ENCODE measurements at places on chromosomes 11 and 22. TPM values are rescaled to one million over a fixed set of nuclear protein-coding genes. Genes with fewer than 3 reads are reported as not detected.

- DNase-seq, result peak; percentile 63
These were observed 59.0 kb downstream of the PPP2R1B start for GRCh38 chr11:111707039-111707690.

DNA sequence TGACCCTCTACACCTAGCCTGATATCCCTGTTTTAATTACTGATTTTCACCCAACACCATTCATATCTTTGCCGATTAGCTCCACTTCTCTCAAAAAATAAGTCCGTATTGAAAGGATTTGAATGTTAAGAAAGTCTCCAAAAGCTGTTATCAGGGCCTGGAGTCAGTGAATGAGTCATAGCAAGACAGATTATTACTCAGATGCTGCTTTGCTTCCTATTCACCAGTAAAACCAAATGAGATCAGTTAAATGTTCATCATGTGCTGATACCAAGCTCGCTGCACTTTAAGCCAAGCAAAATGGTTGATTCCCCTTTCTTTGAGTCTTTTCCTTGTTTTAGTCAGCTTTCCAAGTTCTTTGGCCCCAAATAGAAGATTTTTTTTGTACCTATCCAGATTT is 228.4 kb downstream of the FAT3 start:
- DNase-seq, result no peak

GRCh38 chr11:57403802-57404147 is 13.3 kb upstream of the PRG2 start:
- no peak for DNase-seq

GRCh38 chr22:30262917-30263741 is 3.5 kb downstream of the OSM start:
- DNase-seq, result peak; percentile 82

DNA sequence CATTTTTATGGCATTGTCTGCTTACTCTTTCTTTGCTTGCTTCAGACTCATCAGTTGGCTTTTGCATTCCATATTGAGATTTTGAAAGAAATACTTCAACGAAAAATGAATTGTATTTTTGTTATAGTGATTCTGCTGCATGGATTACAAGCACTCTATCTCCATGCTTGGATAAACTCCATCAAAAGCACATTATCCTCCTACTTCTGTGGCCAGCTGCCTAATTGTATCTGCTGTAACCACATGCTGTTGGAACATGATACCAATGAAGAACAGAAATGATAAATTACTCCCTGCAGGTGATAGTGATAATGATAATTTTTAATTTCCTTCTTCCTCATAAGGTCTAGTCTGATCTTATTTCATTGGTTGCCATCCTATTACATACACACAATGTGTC is 100.8 kb downstream of the PRMT3 start:
- no peak for DNase-seq

- no peak for DNase-seq
These were observed 97.2 kb downstream of the VPREB1 start for GRCh38 chr22:22341736-22342135.

- DNase-seq, result no peak
These were observed 11.8 kb upstream of the CAVIN3 start for GRCh38 chr11:6332066-6332465.

- DNase-seq, result peak; percentile 63
These were observed 1.5 kb downstream of the MAP6 start for GRCh38 chr11:75667255-75667830.

GRCh38 chr11:1036303-1036923 is at the start of gene MUC6:
TSS of gene MUC6 (minus strand) at chr11:1036718. CDS start at chr11:1036655, 63 bp downstream.
- no peak for DNase-seq

GRCh38 chr22:45172881-45173585 is 9.3 kb downstream of the NUP50 start:
- no peak for DNase-seq

DNA sequence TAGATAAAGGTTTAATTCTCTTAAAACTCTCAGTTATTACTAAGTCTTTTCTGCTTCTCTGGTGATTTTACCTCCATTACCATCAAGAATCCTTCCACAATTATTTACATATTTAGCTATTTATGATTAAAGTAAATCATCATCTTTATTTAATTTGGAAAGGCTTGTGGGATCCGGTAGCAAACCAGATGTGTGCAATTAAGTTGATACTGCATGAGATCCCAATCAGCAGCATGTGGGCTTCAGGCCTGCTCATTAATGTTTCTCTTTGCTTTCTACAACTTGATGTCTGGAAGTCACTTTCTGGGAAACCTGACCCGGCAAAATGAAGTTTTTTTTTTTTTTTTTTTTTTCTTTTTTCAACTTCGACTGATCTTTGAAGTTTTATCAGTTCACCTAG is 558.4 kb upstream of the ANO5 start:
- DNase-seq, result no peak

- no peak for DNase-seq
These were observed 2.3 kb downstream of the NARS2 start for GRCh38 chr11:78572394-78572793.

GRCh38 chr11:63289658-63290057 is 46.3 kb upstream of the SLC22A25 start:
- DNase-seq, result no peak

DNA sequence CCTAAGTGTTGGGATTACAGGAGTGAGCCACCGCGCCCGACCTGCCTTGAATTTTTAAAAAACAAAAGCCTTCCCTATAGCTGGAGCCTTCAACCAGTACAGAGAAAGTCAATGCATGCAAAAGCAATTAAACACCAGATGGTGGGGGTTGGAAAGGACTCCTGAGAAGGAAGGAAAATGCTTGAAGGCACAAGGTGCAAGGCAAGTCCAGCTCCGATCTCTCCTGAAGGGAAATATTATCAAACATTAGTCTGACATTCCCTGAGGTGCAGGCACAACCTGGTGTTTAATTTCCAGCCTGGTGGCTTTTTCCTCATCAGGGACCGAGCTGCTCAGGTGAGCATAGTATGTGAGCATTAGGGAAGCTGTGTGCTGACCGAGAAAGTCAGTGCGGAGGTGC is 12.9 kb upstream of the RAPSN start:
- no peak for DNase-seq

GRCh38 chr11:60347084-60347797 is 20.2 kb downstream of the MS4A6E start:
- no peak for DNase-seq

GRCh38 chr11:67027943-67028542 is 5.1 kb downstream of the SYT12 start:
- no peak for DNase-seq

DNA sequence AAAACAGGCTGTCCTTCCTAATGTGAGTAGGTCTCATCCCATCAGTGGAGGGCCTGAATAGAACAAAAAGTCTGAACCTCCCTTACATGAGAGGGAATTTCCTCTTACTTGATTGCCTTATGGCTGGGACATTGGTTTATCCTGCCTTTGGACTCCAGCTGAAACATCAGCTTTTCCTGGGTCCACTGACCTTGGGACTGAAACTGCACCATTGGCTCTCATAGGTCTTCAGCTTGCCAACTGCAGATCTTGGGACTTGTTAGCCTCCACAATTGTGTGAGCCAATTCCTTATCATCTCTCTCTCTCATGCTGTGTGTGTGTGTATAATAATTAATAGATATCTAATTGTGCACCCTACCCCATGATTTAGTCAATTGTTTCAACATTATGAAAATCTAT is 375.3 kb upstream of the DDI1 start:
- DNase-seq, result no peak

- no peak for DNase-seq
These were observed 108.2 kb upstream of the CCDC90B start for GRCh38 chr11:83394331-83394730.

- DNase-seq, result no peak
These were observed 37.7 kb upstream of the TFIP11 start for GRCh38 chr22:26549902-26550497.

GRCh38 chr22:24026733-24027132 is 15.6 kb downstream of the CABIN1 start:
- no peak for DNase-seq

GRCh38 chr22:49811020-49811791 is 16.5 kb downstream of the BRD1 start:
- no peak for DNase-seq

DNA sequence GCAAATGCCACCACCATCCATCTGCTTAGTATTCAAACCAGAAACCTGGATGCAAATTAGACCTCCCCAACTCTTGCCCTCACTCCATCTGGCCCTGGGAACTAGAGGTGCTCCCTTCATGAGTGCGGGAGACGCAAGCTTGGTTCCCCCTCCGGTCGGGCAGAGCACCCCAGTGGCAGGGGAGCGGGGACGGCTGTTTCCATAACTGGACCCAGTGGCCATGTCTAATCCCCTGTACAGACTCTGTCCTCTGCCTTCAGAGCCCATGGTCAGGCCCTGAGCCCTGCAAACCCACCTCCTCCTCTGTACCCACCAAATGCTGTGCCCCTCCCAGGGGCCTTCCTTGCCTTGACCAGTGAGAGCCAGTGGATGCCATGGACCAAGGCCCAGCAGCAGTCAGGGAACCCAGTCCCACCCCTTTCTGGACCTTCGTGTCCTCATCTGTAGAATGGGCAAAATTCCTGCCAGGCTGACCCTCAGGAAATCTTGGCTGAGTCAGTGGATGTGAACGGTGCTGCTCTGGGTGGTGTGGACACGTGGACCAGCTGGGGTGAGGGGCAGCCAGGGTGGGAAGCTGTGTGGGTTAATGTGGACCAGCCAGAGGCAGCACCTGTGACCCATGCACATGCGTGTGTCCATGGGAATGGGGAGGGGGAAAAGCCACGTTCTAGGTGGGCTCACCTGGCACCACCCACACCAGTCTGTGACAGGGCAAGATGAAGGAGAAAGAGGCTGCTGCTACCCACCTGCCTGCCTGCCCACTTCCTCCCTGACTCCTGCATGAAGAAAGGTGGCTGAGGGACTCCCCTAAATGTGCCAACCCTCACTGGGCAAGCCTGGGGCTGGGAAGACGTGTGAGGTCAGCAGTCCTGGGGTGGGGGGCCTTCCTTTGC is 72.8 kb downstream of the LRRC32 start:
- DNase-seq, result no peak

- no peak for DNase-seq
These were observed 3.9 kb downstream of the FDX1 start for GRCh38 chr11:110433393-110434333.

GRCh38 chr11:2484576-2485125 is 39.8 kb downstream of the KCNQ1 start:
- DNase-seq, result no peak

DNA sequence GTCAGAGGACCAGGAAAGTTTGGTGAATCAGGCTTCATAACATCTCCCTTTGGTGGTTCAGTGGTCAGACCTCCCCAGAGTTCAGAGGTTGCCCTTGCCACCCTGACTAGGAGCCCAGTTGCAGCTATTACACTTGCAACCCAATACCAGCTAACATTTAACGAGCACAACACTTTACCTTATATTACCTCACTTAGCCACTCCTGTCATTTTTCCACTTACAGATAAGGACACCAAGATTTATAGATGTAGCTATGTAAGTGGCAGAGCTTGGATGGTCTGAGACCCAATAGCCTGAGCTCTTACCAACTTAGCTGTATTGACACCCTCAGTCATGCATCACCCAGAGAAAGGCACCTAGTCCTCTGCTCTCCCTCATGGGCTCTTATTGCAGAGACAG is 234.7 kb downstream of the INSC start:
- no peak for DNase-seq

DNA sequence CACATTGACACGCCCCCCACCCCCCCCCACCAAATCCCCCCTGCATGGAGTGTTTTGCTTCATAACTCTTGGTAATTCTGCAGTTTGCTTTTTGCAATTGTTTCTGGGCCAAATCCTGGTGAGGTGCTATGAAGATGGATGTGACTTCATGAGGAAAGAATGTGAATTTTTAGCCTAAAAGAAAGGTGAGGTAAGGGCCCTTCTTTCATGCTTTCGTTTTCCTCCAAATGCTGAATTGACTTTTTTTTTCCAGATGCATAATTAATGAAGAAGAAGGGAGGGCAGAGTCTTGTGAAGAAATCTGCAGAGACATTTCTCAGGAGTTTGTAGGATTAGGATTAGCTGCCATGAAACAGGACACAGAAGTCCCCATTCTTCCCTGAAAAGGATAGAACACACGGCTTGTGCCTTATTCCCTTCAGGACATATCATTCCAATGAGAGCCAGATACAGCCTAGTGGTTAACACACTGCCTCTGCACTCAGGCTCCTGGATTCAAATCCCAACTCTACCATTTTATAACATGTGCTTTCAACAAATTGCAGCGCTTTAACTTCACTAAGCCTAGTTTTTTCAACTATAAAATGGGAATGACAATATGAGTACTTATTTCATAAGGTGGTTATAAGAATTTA is 19.6 kb upstream of the TBCEL start:
- no peak for DNase-seq

OR4D5 gene
- total RNA-seq, result not detected

PLEKHA7 gene
- 19.2 TPM for total RNA-seq

OR52I2 gene
- total RNA-seq, result not detected

HBG2 gene
- total RNA-seq, result not detected

GAL3ST1 gene
- total RNA-seq, result 0.57 TPM

MAML2 gene
- total RNA-seq, result 4.1 TPM

C11orf52 gene
- total RNA-seq, result 1.0 TPM

CCDC88B gene
- 7.2 TPM for total RNA-seq

CNGA4 gene
- total RNA-seq, result not detected

TMPRSS5 gene
- total RNA-seq, result 0.69 TPM

SNX32 gene
- total RNA-seq, result not detected

ATF4 gene
- 214 TPM for total RNA-seq

FAM180B gene
- total RNA-seq, result not detected

ZNF214 gene
- 0.84 TPM for total RNA-seq

OR8U1 gene
- total RNA-seq, result not detected

SLC22A25 gene
- total RNA-seq, result not detected

NLRP10 gene
- total RNA-seq, result not detected

All from left ventricle myocardium superior (tissue), 1 donor.